Subcutaneous adipose tissue (tissue), 4 donors: ENCODE measurements at places on chromosomes 6 and 20. TPM values are rescaled to one million over a fixed set of nuclear protein-coding genes. Genes with fewer than 3 reads are reported as not detected.

Gene SAMD5
- total RNA-seq: 1.5 TPM

Gene GCNT2
- 0.57 TPM for total RNA-seq

Gene PTGIS
- total RNA-seq: 32.1 TPM

Gene FOXS1
- not detected for total RNA-seq

Gene GSTA3
- not detected for total RNA-seq

Gene TINAG
- not detected for total RNA-seq

Gene PACRG
- total RNA-seq: not detected

Gene ERVFRD-1
- 0.65 TPM for total RNA-seq

Gene RREB1
- total RNA-seq: 61.0 TPM

Gene ALDH5A1
- 13.4 TPM for total RNA-seq

Gene OR2B6
- not detected for total RNA-seq

Gene DHX35
- 13.1 TPM for total RNA-seq

Gene RRAGD
- total RNA-seq: 55.9 TPM

Gene NKX2-2
- total RNA-seq: not detected

Gene KAT14
- 10.0 TPM for total RNA-seq

Gene TUBB2B
- total RNA-seq: 3.4 TPM

Gene CBFA2T2
- 13.4 TPM for total RNA-seq

Gene SCUBE3
- 0.34 TPM for total RNA-seq

Gene PRDM1
- total RNA-seq: 8.9 TPM

Gene LYRM4
- total RNA-seq: 24.5 TPM

Gene CTAGE9
- total RNA-seq: not detected

Gene ENPP5
- total RNA-seq: 0.82 TPM

Gene NT5E
- 15.5 TPM for total RNA-seq
